ENCODE measurements at places on chromosomes 7 and 10.

DNA sequence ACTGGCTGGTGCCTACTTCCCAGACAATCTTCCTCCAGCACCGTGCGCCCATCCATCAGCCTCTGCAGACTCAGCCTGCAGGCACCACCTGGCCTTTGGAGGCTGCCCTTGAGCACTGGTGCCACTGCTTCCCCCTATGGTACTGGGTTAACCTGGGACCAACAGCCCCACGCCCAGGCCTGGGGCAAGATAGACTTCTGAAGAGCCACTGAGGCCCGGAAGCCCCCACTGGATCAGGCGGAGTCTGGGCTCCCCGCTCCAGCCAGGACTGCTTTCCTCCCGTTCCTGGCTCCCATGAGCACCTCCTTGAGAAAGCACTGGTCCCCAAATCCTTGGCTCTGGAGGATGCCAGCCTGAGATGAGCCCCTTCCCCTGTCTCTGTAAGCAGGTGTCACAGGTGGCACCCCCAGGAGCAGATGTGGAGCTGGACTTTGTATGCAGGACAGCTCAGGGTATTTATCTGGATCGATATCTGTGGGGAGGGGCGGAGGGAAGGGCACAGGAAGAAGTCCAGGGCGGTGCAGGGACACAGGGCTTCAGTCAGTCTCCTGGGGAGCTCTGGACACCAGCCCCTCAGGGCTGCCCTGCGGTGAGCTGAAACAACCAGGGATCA lies 206.5 kb upstream of the PPP2R2D start:
- DNase-seq = no peak

- DNase-seq = no peak
Observed at GRCh38 chr7:19352305-19352695, 207.1 kb upstream of the FERD3L start.

- DNase-seq = no peak
Observed at GRCh38 chr7:69776611-69777010, 178.3 kb downstream of the AUTS2 start.

- no peak for DNase-seq
Observed at GRCh38 chr7:39554583-39555165, 11.5 kb upstream of the YAE1 start.

GRCh38 chr10:29948881-29949355 lies 110.5 kb downstream of the JCAD start:
- no peak for DNase-seq

DNA sequence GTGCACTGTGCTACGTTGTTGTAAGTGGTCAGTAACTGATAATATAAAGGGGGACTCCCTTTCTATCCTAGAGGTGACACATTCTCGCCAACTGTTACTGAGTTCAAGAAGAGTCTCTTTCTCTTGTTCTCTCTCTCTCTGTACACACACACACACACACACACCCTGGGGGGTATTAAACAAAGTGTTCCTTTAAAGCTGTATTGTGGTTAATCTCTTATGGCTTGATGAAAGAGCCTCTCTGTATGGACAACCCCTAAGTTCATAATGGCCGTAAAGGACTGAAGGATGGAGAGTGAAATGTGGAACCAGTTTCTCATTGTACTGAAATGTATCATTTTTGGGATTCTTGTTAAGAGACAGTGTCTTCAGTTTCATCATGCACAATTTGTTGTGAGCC lies 145.2 kb upstream of the BMPER start:
- no peak for DNase-seq

GRCh38 chr10:6386346-6386745 lies 183.6 kb downstream of the PFKFB3 start:
- DNase-seq = no peak

DNA sequence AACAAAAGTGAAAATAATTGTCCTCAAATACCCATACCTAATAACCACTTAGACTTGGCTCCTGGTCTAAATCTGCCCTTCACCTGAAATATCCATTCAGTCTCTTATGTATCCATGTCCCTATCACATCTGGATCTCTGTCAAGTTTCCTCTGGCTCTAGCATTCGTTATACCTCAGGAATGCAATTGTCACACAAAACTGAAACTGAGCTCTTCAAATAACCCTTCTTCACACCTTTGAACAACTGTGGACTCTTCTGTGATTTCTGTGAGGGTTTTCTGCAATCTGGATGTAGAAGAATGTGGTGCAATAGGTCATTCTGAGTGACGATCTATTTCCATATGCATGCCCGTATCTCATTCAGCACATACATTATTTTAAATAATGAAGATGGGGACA lies 53.5 kb upstream of the FGL2 start:
- no peak for DNase-seq
